Endodermal cell (in vitro differentiated cells): ENCODE measurements at places on chromosomes 1 and 21. TPM values are rescaled to one million over a fixed set of nuclear protein-coding genes. Genes with fewer than 3 reads are reported as not detected.

The PRRX1 gene
- not detected in 2 replicates for total RNA-seq

The GLIS1 gene
- total RNA-seq, result 3.1 and 3.9 TPM in 2 replicates

GRCh38 chr1:161771161-161771560, 5.0 kb downstream of the ATF6 start:
- DNase-seq, result no peak

DNA sequence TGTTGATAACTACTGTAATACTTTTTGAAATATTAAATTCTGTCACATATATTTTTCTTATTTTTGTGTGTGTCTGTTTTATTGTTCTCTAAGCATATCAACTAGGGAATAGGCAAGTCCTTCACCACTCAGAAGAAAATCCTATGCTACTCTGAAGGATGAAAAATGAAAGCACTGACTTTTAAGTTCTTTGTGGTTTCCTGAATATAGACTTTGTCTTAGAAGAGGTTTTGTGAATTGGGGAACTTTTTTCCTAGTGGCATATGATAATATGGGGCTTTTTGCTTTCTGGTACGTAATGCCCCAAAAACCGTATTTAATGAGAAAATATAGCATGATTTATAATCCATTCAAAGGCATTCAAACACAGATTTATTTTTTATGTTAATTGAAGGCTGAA, 136.0 kb downstream of the SNX7 start:
- DNase-seq, result no peak

The HLCS gene
- total RNA-seq, result 22.3 to 33.0 TPM (median 30.1 TPM) in 3 replicates

GRCh38 chr1:151934048-151934493, 24.8 kb upstream of the THEM4 start:
- peak; percentile 77 for DNase-seq
